NCI-H460 (cell line): ENCODE measurements at places on chromosomes 4 and X.

- DNase-seq = no peak
These were observed 45.9 kb downstream of the TEC start for GRCh38 chr4:48223633-48224295.

DNA sequence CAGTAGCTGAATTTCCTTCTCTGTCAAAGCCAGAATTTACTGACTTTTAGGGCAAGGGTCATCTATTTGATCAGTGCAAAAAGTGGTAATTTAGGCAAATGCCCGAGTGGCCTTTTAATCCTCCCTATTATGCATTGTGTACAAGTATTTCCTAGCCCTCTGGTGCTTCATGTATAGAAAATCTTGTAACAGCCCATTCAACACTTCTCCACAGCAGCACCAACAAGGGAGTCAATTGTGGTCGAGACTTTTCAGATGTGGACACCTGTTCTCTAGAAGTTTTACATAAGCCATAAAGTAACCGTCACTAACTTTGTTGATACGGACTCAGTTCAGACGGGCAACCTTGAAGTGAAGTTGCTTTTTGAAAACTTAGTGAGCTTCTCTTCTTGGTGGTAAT, 50.9 kb upstream of the FHDC1 start:
- no peak for DNase-seq

DNA sequence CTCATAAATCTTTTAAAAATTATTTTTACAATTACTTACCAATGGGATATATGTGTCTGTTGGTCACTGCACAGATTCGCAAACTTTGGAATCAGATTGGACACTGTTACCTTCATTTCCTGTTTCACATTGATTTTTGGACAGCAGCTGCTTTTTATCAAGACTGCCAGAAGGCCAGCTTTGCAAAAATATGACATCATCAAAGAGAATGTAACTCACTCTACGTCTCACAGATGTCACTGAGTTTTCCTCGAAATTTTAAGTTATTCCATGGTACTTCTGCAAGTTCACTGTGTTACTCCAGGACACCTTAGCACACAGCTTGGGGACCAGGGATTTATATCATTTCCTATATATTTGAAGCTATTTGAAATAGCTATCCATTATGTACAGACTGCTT, 31.8 kb upstream of the MAGEB2 start:
- DNase-seq = no peak

- DNase-seq = no peak
These were observed 86.5 kb upstream of the EGFL6 start for GRCh38 chrX:13482746-13483541.

GRCh38 chr4:103012551-103012950, 7.0 kb downstream of the SLC9B1 start:
- no peak for DNase-seq

DNA sequence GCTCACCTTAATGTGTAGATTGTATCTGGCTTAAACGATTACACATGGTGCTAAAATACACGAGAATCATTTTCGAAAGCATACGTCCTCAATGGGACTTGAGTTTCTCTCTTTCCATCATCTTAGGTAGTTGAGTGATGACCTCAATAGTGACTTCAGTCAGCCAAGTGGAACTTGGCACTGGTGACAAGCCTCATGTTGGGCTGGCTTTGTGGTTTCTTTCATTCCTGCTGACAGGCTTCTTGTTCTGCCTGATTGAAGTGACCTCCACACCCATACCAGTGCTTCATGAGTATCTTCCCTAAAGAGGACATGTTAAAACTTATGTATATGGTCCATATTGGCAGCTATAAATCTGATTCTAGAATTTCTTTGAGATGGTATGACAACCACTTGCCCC, 159.1 kb upstream of the WDR1 start:
- DNase-seq = no peak

- no peak for DNase-seq
These were observed 51.7 kb upstream of the C1QTNF7 start for GRCh38 chr4:15376145-15376544.

- DNase-seq = no peak
These were observed 228.1 kb upstream of the ANXA3 start for GRCh38 chr4:78323439-78323838.

DNA sequence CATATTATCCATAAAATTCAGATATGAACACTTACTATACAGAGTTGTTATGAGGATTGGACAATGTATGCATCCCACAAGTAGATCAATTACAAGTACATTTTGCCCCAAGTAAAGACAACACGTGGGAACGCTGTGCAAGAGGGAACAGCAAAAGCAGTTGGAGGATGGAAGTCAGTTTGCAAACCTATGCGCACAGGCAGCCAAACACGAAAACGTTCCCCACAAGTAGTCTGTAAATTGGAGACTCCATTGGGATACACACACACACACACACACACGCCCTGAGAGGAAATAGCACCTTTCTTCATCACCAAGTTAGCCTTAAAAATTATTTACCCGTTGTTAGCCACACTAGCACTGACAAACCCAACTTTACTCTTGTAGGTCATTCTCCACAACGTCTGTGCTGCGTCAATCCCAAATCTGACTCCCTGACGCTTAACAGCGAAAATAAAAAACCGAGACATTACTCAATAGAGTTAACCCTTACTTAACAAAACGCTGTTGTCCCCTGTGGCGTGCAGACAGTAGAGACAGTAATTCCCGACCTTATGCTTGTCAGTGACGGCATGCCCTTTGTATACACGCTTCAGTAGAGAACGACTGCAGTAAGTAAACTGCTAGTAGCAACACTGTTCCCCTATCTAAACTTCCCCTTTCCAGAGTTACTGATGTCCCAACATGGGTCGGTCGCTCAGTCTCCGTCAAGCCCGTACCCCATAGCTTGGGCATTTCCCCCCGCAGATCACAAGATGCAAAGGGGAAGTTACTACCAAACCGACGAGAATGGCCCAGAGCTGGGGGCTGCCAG, 730 bp downstream of the MANBA start:
- DNase-seq = no peak

DNA sequence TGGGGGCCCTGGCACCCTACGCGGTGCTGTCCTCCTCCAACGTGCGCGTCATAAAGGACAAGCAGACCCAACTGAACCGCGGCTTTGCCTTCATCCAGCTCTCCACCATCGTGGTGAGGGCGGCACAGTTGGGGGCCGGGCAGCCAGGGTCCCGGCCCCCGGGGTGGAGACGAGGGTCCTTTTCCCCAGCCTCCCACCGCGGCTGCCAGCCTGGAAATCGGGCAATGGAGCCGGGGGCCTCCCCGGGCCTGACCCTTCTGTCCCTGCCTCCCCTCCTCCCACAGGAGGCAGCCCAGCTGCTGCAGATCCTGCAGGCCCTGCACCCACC, 13.7 kb upstream of the UBA1 start:
- no peak for DNase-seq

- DNase-seq = peak; percentile 56
These were observed 21.5 kb downstream of the RWDD4 start for GRCh38 chr4:183637461-183637860.

DNA sequence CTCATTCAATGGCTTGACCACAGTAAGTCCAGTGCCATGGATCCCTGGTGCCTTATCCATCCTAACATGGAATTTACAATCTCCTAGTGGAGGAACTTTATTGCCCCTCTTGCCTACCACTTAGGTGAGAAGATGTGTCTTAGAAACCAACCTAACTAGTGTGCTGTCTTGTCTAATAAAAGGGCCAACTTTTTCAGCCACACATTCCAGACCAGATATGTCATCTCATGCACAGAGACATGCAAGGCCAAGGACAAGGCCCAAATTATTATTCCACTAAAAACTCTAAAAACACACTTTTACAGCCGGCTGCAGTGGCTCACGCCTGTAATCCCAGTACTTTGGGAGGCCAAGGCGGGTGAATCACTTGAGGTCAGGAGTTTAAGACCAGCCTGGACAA, 10.6 kb upstream of the PRDX4 start:
- DNase-seq = no peak

DNA sequence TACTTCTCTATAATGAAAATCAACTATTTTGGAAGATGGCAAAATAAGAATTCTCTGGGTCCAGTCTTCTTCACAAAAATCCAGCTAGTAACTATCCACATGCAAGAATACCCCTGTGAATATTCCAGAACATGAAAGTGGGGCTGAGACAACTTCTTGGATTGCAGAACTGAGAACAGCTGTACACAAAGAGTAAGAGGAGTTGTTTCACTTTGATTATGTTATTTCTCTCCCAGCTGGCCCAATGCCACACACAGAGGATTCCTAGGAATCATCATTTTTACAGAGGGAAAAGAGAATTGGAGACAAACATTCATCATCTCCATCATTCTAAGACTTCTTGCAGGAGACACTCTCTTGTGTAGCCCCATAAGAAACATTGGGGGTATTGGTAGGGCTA, 782.2 kb upstream of the LCORL start:
- no peak for DNase-seq

GRCh38 chrX:72258174-72258573, 18.9 kb downstream of the RPS4X start:
- no peak for DNase-seq

DNA sequence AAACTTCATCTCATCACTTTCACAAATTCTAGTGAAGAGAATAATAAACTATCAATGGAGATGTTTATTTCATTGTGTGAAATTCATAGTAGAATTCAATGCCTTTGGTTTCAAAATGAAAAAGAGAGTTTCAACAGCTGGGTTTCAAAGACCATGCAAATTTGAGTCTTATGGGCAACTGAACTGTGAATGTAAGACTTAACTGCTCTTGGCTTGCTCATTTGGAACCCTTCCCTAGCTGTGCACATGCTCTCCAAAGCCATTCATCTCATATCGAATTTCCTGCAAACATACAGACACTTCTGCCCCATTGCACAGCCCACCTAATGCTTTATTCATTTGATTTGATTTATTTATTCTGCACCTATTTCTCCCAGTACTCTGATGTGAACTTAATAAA, 154.5 kb downstream of the GRXCR1 start:
- no peak for DNase-seq

- DNase-seq = no peak
These were observed 10.5 kb upstream of the ENPP6 start for GRCh38 chr4:184228056-184228705.

- no peak for DNase-seq
These were observed 1.5 kb downstream of the CFAP97 start for GRCh38 chr4:185201977-185202962.

- DNase-seq = no peak
These were observed 18.1 kb upstream of the HSFX3 start for GRCh38 chrX:149567621-149568417.

- DNase-seq = no peak
These were observed 14.9 kb upstream of the EXOSC9 start for GRCh38 chr4:121786221-121786620.

GRCh38 chr4:92618968-92619367, 315.2 kb downstream of the GRID2 start:
- DNase-seq = no peak

DNA sequence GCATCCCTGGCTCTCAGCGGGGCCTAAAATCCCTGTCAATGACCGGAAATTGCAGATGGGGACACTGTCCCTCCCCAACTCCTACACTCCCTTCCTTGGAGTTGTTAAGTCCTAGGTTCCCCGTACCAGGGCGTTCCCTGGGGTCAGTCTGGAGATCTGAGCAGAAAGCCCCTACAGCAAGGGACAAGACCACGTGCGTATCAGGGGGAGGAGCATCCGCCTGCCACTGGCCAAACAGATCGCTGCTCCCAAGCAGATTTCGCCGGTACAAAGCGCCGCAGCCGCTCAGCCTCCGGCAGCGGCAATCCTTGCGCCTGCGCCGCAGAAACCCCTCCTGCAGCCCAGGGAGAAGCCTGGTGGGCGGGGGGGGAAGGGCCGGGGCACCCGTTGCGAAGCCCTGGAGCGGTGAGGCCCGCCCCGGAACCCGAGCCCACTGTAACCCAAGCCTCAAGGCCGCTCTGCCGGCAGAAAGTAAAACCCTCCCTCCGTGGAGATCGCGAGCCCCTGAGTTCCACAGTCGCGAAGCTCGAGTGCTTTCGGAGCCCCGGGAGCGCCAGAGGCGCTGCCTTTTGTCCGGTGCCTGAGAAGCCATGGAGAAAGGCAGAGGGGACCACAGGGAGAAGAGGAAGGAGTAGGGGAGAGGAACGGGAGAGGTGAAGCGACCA, 2.7 kb downstream of the CRMP1 start:
- no peak for DNase-seq

GRCh38 chrX:150310417-150310816, 52.7 kb upstream of the MAMLD1 start:
- DNase-seq = no peak

DNA sequence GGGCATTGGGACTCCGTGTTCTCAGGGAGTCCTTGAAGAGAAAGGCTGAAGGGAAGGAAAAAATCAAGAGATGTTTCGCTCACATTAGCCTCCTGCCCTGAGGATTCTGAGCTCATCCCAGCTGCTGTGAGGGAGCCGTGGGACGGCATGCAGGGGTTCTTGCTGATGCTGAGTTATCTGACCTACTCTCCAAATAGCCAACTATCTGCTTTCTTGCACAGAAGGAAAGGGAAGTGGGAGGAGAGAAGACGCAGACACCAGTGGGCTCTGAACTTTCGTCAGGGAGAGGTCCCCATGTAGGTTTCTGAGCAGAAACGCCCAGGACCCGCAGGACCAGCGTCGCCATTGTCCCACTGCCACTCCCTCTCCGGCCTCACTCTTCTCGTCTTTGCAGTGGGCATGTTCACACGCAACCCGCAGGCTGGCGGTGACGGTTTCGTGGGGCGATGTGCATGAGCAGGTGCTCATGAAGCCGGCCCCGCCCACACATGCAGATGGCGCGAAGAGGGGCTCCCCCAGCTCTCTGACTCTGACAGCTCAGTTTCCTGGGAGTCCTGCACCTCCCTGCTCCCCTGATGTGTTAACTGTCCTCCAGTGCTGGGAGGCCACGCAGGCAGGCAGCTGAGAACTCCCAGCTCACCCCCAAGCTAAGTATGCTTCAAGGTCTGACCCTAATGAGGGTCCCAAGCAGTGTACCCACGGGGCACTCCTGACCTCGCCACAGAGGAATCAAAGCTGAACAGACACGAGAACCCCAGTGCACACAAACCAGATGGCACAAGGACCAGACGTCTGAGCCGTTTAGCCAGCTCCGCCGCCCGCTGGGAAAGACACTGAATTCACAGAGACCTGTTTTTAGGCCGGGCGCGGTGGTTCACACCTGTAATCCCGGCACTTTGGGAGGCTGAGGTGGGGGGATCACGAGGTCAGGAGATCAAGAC, 13.6 kb upstream of the ABLIM2 start:
- no peak for DNase-seq

- DNase-seq = no peak
These were observed 938.3 kb downstream of the RAB28 start for GRCh38 chr4:12545812-12546211.

DNA sequence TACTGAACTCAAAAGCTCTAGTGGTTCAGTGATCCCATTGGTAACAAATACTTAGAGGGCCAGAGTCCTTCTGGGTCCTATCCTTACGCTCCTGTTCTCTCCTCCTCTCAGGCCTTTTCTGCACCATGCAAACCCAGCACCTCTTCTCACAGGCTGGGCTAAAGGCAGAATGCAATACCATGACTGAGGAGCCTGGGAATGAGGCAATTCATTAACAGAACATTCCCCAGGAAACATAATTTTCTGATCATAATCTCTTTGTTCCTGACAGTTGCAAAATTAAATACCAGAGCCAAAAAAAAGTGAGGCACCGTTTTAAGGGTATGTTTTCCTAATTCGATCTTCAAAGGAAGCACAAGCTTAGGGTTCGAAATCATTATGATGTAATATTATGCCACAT, 9.0 kb downstream of the SORBS2 start:
- DNase-seq = no peak
